ENCODE measurements at places on chromosomes 1 and 21.

GRCh38 chr1:91065337-91065736 lies 43.5 kb upstream of the ZNF644 start:
- DNase-seq: no peak

GRCh38 chr1:204348722-204349121 lies 11.0 kb downstream of the PLEKHA6 start:
- no peak for DNase-seq

GRCh38 chr1:152049291-152050083 lies 12.7 kb upstream of the S100A11 start:
- no peak for DNase-seq

- peak; percentile 99 for DNase-seq
Observed at GRCh38 chr1:201828820-201829774, at the start of gene IPO9. IPO9 (plus strand) TSS chr1:201829157; CDS start chr1:201829210, 53 bp downstream.

- DNase-seq: no peak
Observed at GRCh38 chr1:69921486-69921885, 283.9 kb downstream of the LRRC40 start.

- no peak for DNase-seq
Observed at GRCh38 chr1:58358346-58358745, 188.2 kb downstream of the OMA1 start.

GRCh38 chr1:178367151-178367550 lies 129.6 kb downstream of the CLEC20A start:
- DNase-seq: no peak

DNA sequence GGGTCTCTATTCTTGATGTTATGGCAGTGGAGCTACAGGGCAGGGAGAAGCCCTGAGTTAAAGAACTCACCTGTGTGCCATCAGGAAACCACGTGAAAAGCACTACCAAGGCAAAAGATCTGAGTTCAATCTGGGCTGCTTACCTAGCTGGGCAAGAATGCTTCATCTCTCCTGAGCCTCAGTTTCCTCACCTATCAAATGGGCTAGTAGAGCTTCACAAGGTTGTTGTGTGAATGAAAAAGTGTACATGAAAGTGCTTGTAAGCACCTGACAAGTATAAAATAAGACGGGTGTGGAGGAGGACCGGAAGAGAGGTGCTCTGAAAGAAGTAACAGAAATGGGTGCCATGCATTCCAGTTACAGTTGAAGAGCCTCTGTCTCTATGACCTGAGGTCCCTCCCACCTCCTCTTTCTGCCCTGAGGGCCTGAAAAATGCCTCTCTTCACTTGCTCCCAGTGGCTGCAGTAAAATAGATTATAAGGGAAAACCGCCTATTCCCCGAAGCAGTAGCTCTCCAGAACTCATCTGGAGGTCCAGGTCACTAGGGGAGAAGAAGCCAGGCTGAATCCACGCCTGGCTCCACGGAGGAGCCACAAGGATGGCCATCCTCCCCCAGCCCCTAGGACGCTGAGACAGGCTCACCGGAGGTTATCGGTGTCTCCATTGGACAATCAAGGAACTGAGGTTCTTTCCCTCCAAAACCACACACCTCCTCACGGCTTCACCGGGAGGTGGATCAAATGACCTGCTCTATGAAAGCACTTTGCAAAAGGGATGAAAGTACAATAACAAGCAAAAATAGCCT lies 1.4 kb downstream of the GPR161 start:
- no peak for DNase-seq

DNA sequence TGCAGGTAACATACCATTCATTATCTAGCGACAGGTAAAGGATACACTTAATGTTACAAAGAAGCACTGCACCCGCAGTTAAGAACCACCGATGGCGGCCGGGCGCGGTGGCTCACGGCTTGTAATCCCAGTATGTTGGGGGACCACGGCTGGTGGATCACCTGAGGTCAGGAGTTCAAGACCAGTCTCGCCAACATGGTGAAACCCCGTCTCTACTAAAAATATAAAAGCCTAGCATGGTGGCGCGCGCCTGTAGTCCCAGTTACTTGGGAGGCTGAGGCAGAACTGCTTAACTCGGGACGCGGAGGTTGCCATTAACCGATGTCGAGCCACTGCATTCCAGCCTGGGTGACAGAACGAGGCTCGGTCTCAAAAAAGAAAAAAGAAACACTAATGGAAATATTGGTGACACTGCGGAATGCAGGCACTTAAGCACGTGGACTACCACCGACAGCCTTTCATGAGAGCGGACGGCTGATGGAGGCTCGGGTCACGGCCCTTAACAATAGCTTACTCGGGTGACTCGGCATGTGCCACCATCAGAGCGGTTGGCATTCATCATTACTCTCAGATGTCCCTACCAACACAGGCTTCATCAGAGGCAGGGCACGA lies 542 bp downstream of the GAS5 start:
- DNase-seq: no peak

GRCh38 chr1:54252371-54252936 lies 52.5 kb downstream of the MRPL37 start:
- DNase-seq: no peak

Measured in GM10248 (cell line).